Psoas muscle (tissue), 8 donors: ENCODE measurements at places on chromosomes 1 and 21. TPM values are rescaled to one million over a fixed set of nuclear protein-coding genes. Genes with fewer than 3 reads are reported as not detected.

GRCh38 chr1:174982971-174983689 lies 16.6 kb upstream of the CACYBP start:
- DNase-seq, result no peak

GRCh38 chr1:23803674-23804073 lies 3.1 kb upstream of the GALE start:
- no peak for DNase-seq

DNA sequence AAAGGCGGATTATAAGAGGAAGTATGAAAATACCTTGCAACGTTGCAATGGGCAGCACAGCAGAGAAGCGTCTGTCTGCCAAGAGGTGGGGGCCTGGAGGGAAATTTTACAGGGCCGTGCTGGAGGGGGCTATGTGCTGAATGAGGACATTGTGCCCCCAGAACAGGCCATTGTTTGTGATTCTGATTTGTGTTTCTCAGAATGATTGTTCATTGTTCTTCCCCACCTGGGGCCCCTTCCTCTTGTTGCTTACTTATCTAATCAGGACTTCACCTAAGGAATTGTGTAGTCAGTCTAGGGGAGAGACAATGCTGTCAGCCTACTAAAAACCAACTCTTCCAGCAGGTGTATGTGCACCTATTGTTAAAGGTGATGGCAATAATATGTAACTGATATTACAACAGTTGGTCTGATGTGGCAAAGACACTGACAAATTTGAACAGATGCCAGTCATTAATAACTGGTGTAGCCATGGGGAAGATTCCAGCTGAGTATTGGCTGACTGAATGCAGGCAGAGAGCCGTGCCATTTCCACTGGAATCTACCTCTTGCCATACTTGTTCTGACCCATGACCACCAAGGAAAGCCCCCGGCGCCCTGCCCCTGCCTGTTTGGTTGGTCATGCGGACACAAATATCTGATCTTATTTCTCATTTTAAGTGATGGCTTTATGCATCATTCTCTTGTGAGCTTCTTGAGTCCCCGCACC lies 45.2 kb upstream of the PSEN2 start:
- DNase-seq, result no peak

GRCh38 chr1:54582566-54583306 lies 34.7 kb downstream of the ACOT11 start:
- DNase-seq, result no peak

- no peak for DNase-seq
Measured at GRCh38 chr21:26405735-26406361, 167.2 kb downstream of the CYYR1 start.

GRCh38 chr1:210251680-210252490 lies 19.3 kb downstream of the SERTAD4 start:
- DNase-seq, result no peak

DNA sequence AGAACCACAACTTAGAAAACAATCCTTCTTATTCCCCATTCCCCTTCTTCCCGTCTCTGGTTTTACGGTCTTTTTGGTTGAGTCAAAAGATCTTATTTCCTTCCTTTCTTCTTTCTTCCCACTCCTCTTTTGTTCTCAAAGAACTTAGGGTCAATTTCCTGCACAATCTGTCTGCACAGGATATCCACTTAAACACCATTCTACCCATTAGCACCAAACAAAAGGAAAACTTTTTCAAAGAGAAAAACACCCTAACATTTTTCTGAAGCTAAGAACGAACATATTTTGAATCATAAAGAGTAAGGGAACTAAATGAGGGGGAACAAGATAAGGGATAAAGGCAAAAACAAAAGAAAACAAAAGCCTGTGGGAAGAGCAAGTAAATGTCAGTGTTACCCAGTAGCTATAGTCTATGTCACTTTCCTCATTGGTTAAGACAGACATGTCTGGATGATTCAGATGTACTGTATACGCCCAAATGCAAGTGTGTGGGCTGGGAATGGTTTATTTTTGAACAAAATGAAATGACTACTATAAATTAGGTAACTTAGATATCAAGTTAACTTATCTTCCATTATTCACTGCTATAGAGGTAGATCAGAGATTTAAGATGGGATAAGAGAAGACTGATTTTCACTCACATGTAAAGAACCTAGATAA lies 59.9 kb downstream of the TOR3A start:
- DNase-seq, result no peak

GRCh38 chr1:97277891-97278654 lies 556.5 kb downstream of the PTBP2 start:
- DNase-seq, result no peak

DNA sequence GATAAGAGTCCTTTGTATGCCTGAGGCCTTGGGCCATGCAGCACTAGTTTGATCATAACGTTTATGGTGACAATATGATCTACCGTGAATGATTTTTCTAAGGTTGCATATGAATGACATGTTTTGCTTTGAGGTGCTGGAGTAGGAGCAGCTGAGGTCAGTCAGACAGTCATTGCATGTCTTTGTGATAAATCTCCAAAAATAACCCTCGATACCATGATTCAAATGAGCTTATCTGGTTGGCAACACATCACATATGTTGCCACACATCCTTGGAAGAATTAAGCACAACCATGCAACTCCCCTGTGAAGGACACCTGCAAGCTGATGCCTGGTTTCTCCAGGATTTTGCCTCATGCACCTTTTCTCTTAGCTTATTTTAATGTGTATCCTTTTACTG lies 394.5 kb downstream of the LTN1 start:
- DNase-seq, result no peak

DNA sequence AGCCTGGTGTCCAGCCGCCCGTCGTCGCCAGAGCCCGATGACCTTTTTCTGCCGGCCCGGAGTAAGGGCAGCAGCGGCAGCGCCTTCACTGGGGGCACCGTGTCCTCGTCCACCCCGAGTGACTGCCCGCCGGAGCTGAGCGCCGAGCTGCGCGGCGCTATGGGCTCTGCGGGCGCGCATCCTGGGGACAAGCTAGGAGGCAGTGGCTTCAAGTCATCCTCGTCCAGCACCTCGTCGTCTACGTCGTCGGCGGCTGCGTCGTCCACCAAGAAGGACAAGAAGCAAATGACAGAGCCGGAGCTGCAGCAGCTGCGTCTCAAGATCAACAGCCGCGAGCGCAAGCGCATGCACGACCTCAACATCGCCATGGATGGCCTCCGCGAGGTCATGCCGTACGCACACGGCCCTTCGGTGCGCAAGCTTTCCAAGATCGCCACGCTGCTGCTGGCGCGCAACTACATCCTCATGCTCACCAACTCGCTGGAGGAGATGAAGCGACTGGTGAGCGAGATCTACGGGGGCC lies 1.2 kb downstream of the OLIG2 start:
- no peak for DNase-seq

- DNase-seq, result no peak
Measured at GRCh38 chr1:58818075-58818474, 34.2 kb upstream of the JUN start.

GRCh38 chr1:46465981-46466476 lies 23.6 kb upstream of the DMBX1 start:
- no peak for DNase-seq

GJB4 gene
- not detected for polyA plus RNA-seq

PLXNA2 gene
- polyA plus RNA-seq, result 4.9 TPM

EFNA4 gene
- 0.39 TPM for polyA plus RNA-seq

RGS4 gene
- 0.09 TPM for polyA plus RNA-seq

L1TD1 gene
- polyA plus RNA-seq, result 0.04 TPM

TMCO4 gene
- 2.6 TPM for polyA plus RNA-seq

UBAP2L gene
- polyA plus RNA-seq, result 92.0 TPM

SERPINC1 gene
- 5.3 TPM for polyA plus RNA-seq

OLFML3 gene
- 13.5 TPM for polyA plus RNA-seq

APCS gene
- not detected for polyA plus RNA-seq
